Left colon (tissue), 2 donors: ENCODE measurements at places on chromosomes 11 and 22. TPM values are rescaled to one million over a fixed set of nuclear protein-coding genes. Genes with fewer than 3 reads are reported as not detected.

The TMEM126B gene
- total RNA-seq = 32.1 TPM

DNA sequence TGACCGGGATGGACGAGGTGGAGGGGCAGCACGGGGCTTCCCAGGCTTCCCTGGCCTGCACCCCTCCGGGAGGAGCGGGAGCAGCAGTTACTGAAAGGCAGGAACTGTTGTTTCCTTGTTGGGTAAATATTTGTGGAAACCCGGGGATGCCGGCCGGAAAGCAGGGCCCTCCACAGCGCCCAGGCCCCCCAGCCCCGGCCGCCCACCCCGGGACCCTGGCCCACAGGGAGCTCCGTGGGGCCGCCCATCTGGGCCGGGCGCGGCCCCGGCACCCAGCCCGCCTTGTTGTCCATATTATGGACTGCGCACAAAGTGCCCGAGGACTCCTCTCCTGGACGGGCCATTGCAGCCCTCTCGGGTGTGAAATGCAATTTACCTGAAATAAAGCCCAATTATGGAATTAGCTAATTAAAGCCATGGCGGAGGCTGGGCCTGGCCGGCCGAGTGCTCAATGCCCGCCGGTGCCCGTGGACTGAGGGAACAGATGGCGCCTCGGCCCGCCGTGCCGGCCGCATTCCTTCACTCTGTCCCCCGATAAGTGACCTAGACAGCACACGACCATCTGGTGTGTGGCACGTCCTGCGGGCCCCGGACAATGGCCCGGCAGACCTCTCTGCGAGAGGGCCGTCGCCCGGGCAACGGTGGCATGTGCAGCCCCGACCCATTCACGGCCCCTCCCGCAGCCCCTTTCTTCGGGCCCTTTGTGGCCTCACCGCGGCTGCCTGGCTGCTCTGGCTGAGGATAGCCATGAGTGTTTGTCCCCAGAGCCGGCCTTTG lies 35.4 kb downstream of the CDKN1C start:
- DNase-seq = no peak

The TRIM49D1 gene
- total RNA-seq = not detected

The SYT12 gene
- total RNA-seq = 0.47 TPM
